ENCODE measurements at places on chromosomes 4 and X. TPM values are rescaled to one million over a fixed set of nuclear protein-coding genes. Genes with fewer than 3 reads are reported as not detected.

Gene MAGED4
- 57.8 TPM for total RNA-seq

Gene ART3
- total RNA-seq: not detected

Gene TMPRSS11B
- total RNA-seq: not detected

Gene LIMCH1
- 3.3 TPM for total RNA-seq

Gene KDR
- total RNA-seq: 0.12 TPM

Gene IGFBP7
- 293 TPM for total RNA-seq

Gene DGAT2L6
- not detected for total RNA-seq

Gene SLITRK4
- 0.61 TPM for total RNA-seq

Gene FOXR2
- not detected for total RNA-seq

Gene INPP4B
- total RNA-seq: 17.8 TPM

Gene HPGD
- 22.2 TPM for total RNA-seq

Gene FGF16
- not detected for total RNA-seq

Gene BEX3
- 139 TPM for total RNA-seq

Gene MAPK10
- total RNA-seq: 10.9 TPM

Gene ZFP92
- total RNA-seq: under 0.01 TPM

Gene RNF175
- 0.61 TPM for total RNA-seq

Gene NEUROG2
- total RNA-seq: not detected

Gene TCEAL6
- total RNA-seq: not detected

Gene RHOXF2B
- total RNA-seq: not detected

Gene ZC4H2
- total RNA-seq: 7.1 TPM

Gene MAP7D2
- total RNA-seq: 0.16 TPM

Gene IL2RG
- not detected for total RNA-seq

Gene TLR6
- total RNA-seq: 3.1 TPM

Gene SFRP2
- 0.49 TPM for total RNA-seq

Gene EGF
- total RNA-seq: 3.0 TPM

Gene ADH1B
- 43.5 TPM for total RNA-seq

Gene NPNT
- total RNA-seq: 1.8 TPM

Gene CT45A3
- total RNA-seq: not detected

Gene HTR2C
- not detected for total RNA-seq

Gene AMBN
- total RNA-seq: not detected

Gene ALPK1
- total RNA-seq: 23.0 TPM

Gene CXorf66
- total RNA-seq: not detected

Gene KCNIP4
- not detected for total RNA-seq

Gene PNMA3
- total RNA-seq: 0.12 TPM

Gene GAGE12J
- not detected for total RNA-seq

Gene XIAP
- total RNA-seq: 26.1 TPM

Gene MGARP
- 14.9 TPM for total RNA-seq

Gene MYOZ2
- not detected for total RNA-seq

Gene STARD8
- 8.0 TPM for total RNA-seq

Gene FAM47B
- total RNA-seq: not detected

Gene TNIP3
- 1.6 TPM for total RNA-seq

Gene EFHC2
- total RNA-seq: 1.5 TPM

Gene FAM9C
- not detected for total RNA-seq

Gene GPRIN3
- 0.49 TPM for total RNA-seq

Measured in hair follicle dermal papilla cell (primary cell).